ENCODE measurements at places on chromosomes 7 and 10. TPM values are rescaled to one million over a fixed set of nuclear protein-coding genes. Genes with fewer than 3 reads are reported as not detected.

Gene GIMAP1
- not detected for total RNA-seq

Gene PPP1R17
- total RNA-seq = not detected

Gene STAG3
- total RNA-seq = 0.35 TPM

Gene OIT3
- not detected for total RNA-seq

Gene TET1
- 2.8 TPM for total RNA-seq

Gene PAX4
- total RNA-seq = not detected

Gene VWA2
- not detected for total RNA-seq

Gene NXPH1
- total RNA-seq = not detected

Gene TRPV5
- total RNA-seq = not detected

Gene KCNH2
- 8.7 TPM for total RNA-seq

Gene CDCA7L
- total RNA-seq = 44.7 TPM

Gene NRF1
- total RNA-seq = 6.9 TPM

Gene TDRD1
- total RNA-seq = not detected

Gene CRCP
- total RNA-seq = 29.1 TPM

Gene AGMO
- total RNA-seq = not detected

Gene STEAP2
- 2.6 TPM for total RNA-seq

Gene SCIN
- total RNA-seq = not detected

All from myometrial cell (primary cell).